ENCODE measurements at places on chromosomes 6 and 20.

DNA sequence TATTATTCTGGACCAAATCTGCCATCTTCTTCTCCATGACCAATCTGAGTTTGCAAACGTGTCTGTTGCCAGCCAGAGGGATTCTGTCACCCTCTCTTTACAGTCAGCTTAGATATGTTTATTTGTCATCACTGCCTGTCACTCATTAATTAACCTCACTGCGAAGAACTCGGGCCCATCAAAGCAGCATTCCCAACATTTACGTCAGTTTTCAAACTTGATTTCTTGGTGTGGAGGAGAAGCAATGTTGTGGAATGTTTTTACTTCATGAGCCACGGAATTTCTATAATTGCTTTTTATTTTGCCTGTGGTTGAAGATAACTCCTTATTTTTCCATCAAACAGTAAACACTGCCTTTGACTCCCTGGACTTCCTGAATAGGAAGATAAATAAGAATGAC, 91.8 kb upstream of the CNKSR3 start:
- no peak for DNase-seq

GRCh38 chr6:129567374-129567773, 142.6 kb downstream of the ARHGAP18 start:
- no peak for DNase-seq

- DNase-seq, result no peak
Observed at GRCh38 chr6:25499615-25500235, 152.3 kb upstream of the SCGN start.

GRCh38 chr20:10467681-10468339, 32.7 kb downstream of the SLX4IP start:
- no peak for DNase-seq

- no peak for DNase-seq
Observed at GRCh38 chr20:18719426-18719825, 94.2 kb upstream of the SCP2D1 start.

- no peak for DNase-seq
Observed at GRCh38 chr6:127298475-127298874, 31.8 kb downstream of the RNF146 start.

DNA sequence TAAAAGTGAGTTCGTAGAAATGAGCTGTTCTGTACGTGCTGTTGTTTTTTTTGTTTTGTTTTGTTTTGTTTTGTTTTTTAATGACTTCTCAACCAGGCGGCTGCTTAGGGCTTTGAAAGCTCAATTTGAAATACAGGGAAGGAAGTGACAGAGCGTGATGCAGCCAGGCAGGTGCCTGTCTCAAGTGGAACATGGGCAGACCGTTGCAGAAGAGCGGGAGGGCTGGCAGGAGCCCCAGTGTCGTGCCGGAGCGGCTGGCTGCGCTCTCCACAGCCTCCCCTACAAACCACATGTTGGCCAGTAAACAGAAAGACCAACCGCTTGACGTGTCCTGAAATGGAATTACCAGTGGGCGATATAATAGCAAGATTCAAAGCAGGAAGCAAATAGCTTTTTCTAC, 164.9 kb upstream of the RREB1 start:
- DNase-seq, result no peak

DNA sequence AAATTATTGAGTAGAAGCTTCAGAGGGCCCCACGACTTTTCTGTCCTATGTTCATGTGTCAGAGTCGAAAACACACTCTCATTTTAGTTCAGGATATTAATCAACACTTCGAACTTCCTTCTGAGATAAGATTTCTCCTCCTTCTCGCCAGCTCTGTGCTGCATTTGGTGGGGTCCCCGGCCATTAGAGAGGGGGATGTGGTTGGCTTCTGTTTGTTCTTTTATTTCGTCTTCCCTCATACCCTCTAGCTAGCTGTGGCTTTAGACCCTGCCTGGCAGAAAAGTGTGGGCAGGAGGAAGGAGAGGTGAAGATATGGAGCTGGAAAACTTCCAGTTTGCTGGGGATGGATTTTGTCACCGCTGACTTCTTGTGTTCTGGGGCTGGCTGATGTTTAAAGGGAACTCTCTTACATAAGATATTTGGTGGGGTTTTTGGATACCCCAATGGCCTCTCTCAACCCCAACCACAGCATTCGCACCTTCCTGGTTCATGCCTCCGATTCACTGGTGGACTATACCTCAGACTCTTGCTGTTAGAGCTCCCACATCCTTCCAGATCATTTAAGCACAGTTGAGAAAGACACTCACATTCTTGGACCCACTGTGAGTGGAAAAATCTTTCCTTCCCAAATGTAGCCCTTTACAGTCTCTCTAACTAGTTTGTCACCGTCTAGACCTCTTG, 30.7 kb upstream of the TMX4 start:
- no peak for DNase-seq

DNA sequence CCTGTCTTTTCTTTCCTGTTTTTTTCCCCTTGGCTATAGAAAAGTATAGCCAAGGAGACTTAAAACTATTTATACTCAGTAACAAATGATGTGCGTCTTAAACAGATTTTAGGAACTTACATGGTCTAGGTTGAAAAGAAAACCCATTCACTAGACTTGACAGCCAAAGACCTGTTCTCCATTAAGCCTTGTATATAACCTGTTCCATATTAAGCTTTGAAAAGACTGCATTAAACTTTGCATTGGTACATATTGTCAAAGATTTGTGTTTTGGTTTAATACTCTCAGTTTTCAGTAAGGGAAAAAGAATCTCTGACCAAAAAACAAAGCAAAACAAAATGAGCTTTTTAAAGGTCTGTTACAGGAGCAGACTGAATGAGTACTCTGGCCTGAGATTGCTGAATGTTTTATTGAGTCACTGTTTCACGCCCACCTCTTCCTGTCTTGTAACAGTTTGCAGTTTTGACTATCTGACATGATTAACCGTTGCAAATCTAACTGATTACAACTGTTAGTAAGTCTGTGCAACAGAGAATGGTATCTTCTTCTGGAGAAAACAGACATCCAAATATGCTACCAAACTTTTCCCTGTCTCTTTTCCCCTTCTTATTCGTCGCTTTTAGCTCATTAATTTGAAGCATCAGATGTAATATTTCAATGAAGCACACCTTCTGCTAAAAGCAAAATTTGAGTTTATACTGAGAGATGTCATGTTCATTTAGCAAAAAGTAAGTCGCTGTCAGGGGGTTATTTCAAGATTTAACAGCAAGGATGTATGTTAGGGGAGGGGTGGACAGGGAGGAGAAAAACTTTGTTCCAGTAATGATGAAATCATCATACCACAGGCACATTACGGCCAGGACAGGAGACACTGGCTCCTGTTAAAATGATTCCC, 59.1 kb upstream of the SUPT3H start:
- no peak for DNase-seq

Data from T-helper 1 cell (primary cell).